ENCODE measurements at places on chromosomes 11 and 22.
A peak's percentile ranks its signal among the peaks of the same experiment; 100 is the strongest.

DNA sequence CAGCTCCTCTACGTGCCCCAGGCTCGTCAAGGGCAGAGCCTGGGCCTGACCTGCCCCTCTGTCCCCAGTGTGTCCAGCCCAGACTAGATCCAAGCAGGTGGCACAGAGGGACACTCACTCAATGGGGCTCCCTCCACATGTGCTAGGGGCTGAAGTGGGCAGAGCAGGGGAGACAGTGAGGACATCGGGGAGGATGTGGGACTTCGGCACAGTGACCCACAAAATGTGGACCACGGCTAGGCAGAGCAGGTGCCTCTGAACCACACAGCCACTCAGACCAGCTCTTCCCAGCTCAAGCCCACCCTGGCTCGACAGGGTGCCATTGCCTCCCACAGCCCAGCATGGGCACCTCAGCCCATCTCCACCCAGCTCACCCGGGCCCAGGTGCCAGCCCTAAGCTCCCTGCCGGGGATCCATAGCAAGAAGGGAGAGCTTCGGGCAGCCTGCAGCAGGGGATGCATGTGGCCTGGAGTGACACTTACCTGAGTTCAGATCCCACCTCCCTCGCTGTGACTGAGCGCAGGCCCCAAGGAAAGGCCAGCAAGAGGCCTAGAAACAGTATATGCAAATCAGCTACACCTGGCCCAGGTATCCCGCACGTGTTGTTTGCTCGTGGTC, 46.9 kb upstream of the RTL6 start:
- no peak for DNase-seq

GRCh38 chr22:35043934-35044319, 22.0 kb upstream of the ISX start:
- no peak for DNase-seq

GRCh38 chr22:35894464-35894878, 134.2 kb downstream of the RBFOX2 start:
- peak; percentile 68 for DNase-seq

DNA sequence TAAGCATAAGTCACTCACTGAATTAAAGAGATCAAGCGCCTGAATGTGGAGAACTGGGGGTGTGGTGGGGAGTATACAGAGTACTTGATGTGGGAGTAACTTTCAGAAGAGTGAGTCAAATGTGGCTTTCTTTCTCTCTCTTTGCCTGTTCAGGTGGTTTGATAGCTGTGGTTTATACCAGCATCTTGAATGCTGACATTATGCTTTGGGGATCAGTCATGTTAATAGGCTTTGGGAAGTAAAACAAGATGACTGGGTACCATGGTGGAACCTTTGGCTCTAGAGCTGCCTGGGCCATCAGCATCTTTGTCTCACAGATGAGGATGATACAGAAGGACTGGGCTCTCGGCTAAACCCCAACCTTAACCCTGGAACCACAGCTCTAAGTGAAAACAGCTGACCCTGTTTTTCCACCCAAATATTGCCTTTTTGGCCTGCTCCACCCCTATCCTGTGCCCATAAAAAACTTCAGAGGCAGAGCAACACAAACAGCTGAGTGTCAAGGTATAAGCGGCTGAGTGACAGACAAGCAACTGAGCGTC, 58.2 kb upstream of the GNAZ start:
- DNase-seq = no peak

- no peak for DNase-seq
These were observed 34.1 kb upstream of the CALCA start for GRCh38 chr11:15006139-15006759.

- DNase-seq = no peak
These were observed 17.1 kb downstream of the SC5D start for GRCh38 chr11:121309688-121310087.

DNA sequence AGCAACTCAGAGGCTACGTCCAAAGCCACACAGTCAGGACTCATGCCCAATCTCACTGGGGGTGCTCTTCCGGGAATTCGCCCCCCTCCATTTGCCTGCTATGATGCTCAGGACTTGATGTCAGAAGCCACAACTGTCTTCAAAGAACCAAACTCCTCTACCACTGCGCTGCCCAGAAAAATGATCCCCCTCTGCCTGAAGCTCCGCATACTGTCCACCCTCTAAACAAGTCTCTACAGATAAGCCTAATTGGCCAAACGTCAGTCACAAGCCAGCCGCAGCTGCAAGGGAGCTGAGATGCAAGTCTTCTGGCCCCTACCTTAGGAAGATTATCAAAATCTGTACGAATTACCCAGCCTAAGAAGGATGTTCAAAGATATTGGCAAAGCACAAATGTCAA, 294.6 kb downstream of the BUD13 start:
- no peak for DNase-seq

DNA sequence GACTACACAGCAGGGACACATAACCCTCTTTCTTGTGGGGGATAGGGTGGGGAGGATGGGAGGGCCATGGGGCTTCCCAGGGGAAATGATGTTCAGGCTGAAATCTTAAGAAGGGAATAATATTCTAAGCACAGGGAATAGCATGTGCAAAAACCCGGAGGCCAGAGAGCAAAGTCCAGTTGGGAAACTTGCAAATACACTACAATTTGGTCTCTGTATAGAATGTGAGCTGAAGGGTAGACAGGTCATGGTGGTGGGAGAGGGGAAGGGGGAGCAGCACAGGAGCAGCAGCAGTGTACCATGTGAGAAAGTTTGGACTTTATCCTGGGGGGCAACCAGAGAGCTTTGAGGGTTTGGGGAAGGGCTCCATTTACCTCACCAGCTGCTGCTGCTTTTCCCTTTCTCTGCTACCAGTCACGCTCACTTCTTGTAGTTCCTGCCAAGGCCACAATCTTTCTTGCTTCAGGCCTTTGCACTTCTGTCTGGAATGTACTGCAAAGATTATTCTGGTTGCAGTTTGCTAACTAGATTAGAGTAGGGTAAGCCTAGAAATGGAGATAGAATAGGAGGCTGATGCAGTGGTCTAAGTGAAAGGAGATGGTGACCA, 43.0 kb downstream of the KREMEN1 start:
- DNase-seq = no peak

DNA sequence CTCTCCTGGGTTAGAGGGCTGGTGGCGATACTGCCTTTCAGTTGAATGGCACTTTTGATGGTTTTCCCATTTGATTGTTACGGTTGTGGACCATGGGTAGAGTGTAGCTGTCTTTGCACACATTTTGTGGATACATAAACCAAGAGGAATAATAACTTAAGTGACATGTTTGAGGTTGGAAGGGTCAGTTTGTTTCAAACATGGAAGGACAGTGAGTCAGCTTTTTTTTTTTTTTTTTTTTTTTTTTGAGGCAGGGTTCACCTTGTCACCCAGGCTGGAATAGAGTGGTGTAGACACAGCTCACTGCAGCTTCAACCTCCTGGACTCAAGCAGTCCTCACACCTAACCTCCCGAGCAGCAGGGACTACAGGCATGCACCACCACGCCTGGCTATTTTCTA, 41.1 kb downstream of the PPFIA1 start:
- DNase-seq = no peak

DNA sequence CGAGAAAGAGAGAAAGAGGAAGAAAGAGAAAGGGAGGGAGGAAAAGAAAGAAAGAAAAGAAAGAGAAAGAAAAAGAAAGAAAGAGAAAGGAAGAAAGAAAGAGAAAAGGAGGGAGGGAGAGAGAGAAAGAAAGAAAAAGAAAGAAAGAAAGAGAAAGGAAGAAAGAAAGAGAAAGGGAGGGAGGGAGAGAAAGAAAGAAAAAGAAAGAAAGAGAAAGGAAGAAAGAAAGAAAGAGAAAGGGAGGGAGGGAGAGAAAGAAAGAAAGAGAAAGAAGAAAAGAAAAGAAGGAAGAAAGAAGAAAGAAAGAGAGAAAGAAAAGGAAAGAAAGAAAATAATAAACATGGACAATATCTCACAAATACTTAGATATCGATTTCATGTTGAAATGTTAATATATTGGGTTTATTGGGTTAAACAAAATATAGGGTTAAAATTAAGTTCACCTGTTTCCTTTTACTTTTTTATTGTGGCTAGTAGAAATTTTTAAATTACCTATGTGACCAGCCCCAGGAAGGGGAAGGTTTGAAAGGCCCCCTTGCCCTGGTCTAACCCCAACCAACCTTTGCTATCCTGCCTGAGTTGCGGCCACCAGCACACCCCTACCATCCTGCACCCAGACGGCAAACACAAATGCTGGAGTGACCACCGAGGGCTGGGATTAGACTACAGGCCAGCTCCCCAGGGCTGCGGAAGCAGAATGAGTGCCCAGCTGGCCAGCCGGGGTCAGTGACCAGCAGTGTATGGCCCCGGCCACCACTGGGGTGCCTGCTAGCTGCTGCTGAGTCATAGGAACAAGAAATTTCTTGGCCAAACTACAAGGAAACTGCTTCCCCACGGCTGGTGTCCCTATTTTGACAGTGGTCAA, 81.0 kb upstream of the FGF3 start:
- no peak for DNase-seq

DNA sequence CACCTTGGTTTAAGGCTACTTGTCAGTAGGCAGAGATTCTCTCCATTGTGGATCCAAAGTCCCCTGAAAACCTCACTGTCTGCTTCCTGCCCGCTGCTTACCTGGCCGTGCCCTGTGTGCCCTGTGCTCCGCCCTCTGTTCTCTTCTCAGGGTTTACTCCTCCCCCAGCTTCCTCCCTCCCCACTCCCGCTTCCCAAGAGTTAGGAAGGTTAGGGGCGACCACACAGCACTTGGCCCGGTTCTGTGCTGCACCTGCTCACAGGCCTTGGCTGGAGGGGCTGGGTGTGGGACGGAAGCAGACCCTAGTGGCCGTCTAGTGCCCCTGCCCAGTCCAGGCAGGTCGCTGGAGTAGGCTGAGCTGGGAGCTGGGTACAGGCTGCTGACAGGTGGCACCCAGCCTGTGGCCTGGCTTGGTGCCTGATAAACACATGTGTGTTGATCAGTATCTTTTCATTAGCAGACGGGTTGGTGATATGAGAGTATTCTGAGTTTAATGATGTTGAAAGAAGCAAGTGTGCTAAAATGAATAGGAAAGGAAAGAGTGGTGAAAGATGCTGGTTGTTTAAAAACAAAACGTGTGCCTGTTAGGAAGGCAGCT, 40.5 kb downstream of the GRAMD4 start:
- DNase-seq = peak; percentile 50

DNA sequence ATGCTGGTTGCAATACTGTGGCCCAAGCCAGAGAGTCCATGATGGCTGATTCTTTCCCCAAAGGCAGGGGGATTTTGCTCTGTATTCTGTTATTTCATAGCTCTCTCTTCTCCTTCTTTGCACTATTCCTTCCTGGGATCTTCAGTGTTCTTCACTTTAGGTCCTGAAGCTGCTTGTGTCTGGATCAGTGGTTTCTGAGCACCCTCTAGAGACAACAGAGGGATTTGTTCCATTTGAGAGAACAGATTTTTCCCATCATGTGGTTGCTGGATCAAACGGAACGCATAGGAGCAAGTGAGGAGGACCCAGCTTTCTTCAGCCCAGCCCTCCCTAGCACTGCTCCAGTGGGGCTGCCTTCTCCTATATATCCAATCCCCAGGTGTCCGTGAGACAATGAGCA, 68.7 kb upstream of the SYN3 start:
- no peak for DNase-seq

DNA sequence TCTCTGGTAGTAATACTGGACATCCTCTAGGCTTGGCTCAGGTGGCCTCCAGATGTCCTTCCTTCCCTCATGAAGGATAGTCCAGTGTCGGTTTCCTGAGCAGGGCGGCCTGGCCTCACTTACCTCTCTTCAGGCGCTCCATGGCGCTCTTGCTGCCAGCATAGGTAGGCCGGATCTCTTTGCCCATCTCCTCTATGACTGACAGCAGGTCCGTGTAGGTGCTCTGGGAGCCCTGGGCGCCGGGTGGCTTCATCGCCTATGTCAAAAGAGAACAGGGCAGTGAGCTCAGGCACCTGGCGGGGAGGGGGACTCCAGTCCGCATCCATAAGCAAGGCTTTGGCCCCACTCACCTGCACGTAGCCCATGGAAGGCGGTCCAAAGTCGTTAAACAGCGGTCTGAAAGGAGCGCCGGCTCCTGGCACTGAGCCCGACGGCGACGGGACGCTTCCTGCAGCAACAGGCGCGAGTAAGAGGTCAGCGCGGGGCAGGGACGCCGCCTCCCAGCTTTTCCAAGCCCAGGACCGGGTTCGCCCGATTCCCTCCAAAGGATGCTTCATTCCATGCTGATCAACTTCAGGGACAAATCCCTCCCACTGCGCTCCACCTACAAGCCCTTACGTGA, 609 bp downstream of the CDK2AP2 start:
- DNase-seq = no peak

DNA sequence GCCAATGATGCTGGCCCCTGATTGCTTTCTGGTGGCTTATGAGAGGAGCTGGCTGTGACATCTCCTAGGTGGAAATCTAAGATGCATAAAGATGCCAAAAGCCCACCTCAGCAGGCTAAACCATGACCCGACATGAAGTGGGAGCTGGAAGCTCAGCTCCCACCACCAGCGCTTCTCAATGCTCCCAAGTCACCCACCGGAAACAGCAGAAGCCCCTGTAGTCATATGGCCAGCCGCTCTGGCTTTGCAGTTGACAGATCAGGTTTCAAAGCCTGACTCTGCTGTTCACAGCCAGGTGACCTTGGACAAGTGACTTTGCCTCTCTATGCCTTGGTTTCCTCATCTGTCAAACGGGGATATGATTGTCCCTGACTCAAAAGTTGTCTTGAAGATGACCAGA, 29.1 kb upstream of the ANO1 start:
- DNase-seq = no peak

DNA sequence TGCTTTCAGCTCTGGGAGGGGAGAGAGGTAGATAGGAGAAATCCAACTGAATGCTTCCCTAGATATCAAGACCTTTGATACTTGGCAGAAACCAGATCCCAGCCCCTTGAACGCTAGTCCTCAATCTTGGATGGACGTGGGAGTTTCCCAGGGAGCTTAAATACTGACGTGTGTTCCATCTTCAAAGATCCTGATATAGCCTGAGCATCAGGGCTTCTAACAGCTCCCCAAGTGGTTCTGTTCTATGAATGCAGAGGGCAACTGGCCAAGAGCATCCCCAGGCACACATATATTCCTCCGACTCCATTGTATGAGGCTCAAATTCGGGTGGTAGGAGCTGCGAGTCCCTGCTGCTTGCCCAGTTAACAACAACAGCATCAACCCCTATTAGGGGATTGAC, 8.7 kb upstream of the ACCS start:
- DNase-seq = no peak

DNA sequence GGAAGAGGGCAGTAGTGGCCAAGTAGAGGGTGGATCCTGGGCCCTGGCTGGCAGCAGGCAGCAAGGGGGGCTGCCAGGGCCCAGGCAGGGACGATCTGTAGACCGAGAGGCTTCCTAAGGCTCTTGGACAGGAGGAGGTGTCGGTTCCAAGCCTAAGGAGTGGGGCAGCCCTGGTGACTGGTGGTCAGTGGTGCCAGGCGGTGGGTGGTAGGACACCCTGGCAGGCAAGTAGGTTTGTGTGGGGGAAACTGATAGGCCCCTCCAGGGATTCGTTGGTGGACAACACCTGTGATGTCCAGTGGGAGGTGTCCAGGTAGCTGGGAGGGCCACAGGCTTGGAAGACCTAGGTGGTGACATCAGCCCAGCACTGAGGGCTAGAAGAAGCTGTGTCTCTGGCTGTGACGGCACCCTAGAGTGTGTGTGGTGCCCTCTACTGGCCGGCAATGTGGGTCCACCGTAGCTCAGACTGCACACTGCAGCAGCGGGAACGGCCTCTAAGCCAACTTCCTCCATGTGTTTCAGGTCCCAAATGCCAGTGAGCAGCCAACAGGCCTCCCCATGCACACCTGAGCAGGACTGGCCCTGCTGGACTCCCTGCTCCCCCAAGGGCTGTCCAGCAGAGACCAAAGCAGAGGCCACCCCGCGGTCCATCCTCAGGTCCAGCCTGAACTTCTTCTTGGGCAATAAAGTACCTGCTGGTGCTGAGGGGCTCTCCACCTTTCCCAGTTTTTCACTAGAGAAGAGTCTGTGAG, 9.4 kb upstream of the SAMM50 start:
- DNase-seq = no peak

- no peak for DNase-seq
These were observed 12.9 kb downstream of the EED start for GRCh38 chr11:86257446-86257845.

Measured in gastrocnemius medialis (tissue), 4 donors.